ENCODE measurements at places on chromosomes 5 and 9.

GRCh38 chr9:113522858-113523257 lies 59.3 kb downstream of the RGS3 start:
- no peak for DNase-seq

DNA sequence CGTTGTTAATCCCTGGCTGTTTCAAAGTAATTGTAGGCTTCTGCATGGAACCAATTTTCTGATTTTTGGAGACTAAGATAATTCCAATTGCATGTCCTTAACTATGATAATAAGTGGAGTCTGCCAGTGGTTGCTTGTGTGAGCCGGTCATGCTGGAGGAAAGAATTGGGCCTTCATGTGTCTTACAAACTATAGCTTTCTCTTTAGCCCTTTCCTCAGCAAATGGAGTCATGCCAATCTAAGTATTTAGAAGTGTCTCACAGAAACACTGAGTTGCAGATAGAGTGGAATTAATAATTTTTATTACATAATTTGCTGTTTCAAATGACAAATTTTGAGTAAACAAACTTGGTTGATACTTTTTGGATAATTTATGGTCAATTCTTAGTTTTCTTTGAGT lies 200.4 kb downstream of the FBXL7 start:
- no peak for DNase-seq

DNA sequence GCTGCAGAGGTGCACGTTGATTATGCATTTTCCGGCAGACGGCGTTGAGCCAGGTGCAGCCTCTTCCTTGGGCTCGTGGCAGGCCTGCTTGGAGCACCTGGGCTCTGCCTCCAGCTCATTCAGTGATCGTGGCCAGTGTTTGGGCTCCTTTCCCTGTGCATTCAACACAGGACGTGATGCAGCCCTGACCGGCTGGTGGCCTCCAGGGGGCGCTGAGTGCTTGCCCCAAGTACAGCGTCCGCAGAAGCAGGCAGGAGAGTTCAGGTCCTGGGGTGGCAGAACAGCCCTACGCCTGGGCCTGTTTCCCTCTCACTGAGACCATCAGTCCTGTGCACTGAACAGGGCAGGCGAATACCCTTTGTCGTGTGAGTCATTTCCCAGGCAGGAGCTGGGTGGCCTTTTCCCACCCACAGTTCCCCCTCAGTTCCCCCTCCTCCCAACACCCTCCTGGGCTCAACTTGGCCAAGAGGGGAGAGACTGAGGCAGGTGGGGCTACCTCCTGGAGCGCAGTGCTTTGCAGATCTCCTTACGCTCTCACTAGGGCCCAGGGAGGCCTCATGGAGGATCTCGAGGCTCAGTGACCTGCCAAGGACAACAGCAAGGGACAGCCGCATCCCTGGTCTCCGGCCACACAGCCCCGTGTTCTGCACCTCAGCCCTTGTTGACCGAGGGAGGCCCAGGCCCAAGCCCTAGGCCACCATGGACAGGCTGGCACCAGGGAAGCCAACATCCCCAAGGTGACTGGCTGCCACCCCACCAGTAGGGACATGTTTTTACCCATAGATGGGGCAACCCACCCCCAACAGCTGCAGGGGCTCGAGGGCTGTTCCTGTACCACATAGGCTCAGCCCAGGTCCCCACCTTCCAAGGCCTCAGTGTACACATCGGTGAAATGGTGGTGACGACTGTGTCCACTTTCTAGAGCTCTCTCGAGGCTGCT lies 52.9 kb downstream of the LRSAM1 start:
- no peak for DNase-seq

DNA sequence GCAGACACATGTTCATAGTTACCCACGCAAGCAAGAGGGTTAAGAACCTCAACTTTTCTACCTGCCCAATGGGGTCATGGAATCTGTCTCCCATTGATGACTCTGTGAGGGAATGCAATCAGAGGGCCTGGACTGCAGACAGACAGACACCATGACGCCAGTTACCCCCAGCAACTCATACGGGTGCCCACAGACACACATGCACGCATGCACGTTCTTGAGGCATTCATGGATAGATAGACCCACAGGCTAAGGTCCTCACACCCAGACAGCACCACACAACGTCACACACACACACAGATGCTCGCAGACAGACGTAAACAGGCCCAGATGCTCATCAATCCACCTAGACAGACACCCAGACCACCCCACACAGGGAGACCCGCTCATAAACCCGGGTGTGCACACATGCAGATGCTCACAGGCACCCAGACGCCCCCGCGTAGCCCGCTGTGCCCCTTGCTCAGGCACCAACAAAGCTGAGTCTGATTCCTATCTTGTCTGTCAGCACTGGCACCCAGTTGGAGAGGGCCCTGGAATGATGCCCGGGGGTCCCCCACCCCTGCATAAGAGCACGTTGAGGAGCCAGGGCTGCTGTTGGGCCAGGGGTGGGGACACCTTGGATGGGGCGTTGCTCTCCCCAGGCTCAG lies 23.6 kb downstream of the LHX2 start:
- DNase-seq: no peak

DNA sequence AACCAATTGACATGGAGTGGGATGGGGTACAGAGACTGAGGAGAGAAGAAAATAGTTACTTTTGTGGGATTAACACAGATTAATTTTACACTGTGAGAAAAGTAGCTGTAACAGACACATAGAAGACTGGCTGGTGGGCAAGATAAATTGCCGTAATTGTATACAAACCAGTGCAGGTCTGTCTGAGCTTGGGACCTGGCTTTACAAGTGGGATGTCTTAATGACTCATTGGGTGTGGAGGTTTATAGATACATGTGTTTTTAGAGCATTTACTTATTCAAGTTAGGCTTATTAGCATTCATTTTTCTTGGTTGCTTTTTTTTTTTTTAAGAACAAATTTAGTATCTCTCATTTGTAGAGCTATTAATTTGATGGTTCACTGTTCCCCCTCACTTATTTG lies 37.5 kb downstream of the SLC44A1 start:
- no peak for DNase-seq
